ENCODE measurements at places on chromosomes 11 and 22. TPM values are rescaled to one million over a fixed set of nuclear protein-coding genes. Genes with fewer than 3 reads are reported as not detected.

PRG3 gene
- not detected for polyA plus RNA-seq

DNA sequence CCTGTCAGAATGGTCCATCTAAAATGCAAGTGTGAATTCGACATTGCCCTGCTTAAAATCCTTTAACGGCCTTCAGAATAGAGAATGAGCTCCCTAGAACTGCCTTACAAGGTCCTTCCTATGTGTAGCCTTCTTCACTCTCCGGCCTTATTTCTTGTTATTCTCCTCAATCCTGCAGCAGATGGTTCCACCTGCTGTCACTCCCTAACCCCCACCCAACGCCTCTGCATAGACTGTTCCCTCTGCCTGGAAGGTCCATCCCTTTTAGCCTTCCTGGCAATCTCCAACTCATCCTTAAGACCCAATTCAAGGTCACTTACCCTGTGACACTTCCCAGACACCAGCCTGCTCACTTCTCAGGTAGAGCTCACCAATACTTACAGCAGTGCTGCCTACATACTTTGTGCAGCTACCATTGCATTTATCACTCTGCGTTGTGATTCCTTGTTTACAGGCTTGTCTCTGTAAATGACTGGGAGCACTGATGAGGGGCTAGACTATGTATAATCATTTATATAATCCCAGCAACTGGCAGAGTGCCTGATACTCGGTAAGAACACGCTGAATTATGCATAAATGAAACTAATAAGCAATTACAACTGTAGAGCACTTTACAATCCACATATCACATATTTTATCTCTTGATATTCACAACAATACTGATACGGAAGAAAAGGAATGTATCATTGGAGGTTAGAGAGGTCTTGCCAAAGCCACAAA is 58.9 kb downstream of the CLPB start:
- no peak overlapping the region for H3K4me3 ChIP-seq
- no peak for DNase-seq
- no peaks in the 10 kb centered on the region for H3K27me3 ChIP-seq
- peaks cover 37% of the 10 kb centered on the region for H3K4me1 ChIP-seq
- H3K36me3 ChIP-seq, result no peaks in the 10 kb centered on the region
- no peak overlapping the region for H3K27ac ChIP-seq

DNA sequence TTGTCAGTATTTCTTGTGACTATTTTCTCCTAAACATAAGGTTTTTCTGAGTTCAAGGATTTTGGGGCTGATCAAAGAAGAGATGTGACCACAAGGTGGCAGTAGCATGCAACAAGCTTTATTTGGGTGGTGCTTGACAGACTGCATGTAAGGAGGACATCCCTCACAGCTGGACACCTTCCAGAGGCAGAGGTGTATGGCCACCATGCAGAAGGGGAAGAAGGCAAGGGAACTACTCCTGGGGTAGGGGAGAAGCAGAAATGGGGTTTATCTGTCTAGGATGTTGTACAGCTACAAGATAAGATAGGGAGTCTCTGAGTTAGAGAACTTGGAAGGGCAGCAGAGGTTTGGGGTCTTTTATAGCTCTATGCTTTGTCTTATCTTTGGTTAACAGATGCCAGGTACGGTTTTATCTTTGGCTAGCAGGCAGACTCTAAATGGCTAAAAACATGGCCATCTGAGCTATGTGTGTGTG is 5.1 kb upstream of the BIRC2 start:
- DNase-seq, result peak; percentile 60
- no peaks in the 10 kb centered on the region for H3K27me3 ChIP-seq
- H3K27ac ChIP-seq, result no peak overlapping the region
- H3K36me3 ChIP-seq, result no peaks in the 10 kb centered on the region
- H3K4me3 ChIP-seq, result no peak overlapping the region

GRCh38 chr11:111878385-111878848 is 548 bp downstream of the FDXACB1 start:
- H3K4me3 ChIP-seq, result peak overlapping the region; percentile 72
- peak overlapping the region; percentile 98 for H3K27ac ChIP-seq
- DNase-seq, result no peak
- H3K36me3 ChIP-seq, result peaks cover 15% of the 10 kb centered on the region

DNA sequence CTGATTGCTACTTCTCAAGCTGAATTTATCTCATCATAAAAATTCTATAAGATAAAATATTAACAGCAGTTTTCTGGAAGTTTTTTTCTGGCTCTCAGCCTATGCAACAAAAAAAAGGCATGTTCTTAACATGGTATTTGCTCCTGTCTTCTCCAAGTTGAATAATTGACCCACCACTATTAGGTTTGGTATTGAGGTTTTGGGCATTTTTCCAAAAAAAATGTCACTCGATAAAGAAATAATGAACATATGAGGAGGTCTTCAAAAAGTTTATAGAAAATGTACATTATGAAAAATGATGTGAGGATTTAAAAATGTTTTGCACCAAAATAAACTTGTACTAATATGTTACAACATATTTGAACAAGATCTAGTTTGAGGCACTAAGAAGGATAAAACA is 808.6 kb upstream of the RAG2 start:
- no peak overlapping the region for H3K4me3 ChIP-seq
- H3K4me1 ChIP-seq, result no peaks in the 10 kb centered on the region
- no peak overlapping the region for H3K27ac ChIP-seq
- DNase-seq, result no peak
- no peaks in the 10 kb centered on the region for H3K36me3 ChIP-seq

DDX25 gene
- polyA plus RNA-seq, result 0.12 TPM

GRCh38 chr11:61868571-61869428 is 22.5 kb downstream of the FADS3 start:
- no peaks in the 10 kb centered on the region for H3K27me3 ChIP-seq
- H3K27ac ChIP-seq, result no peak overlapping the region
- no peaks in the 10 kb centered on the region for H3K36me3 ChIP-seq
